T-helper 17 cell (primary cell): ENCODE measurements at places on chromosomes 4 and X. TPM values are rescaled to one million over a fixed set of nuclear protein-coding genes. Genes with fewer than 3 reads are reported as not detected.

DNA sequence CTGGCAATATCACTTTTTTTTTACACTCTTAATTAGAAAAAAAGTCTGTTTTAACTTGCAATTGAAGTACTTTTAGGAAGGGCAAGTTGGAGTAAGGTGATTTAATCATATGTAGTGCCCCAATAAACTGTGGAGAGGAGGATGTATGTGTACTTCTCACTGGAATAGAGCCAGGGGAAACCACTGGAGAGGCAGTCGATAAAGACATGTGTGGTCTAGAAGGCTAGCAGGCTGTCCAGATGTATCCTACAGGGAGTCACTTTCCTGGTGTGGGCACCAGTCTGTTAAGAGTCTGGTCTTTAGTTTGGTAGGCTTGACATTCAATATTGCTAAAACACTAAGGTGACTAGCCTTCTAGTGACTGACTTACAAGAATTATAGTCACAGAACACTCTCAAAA is 9.6 kb upstream of the SGMS2 start:
- no peak for DNase-seq
- H3K36me3 ChIP-seq: peaks cover 3% of the 10 kb centered on the region
- peaks cover 24% of the 10 kb centered on the region for H3K27me3 ChIP-seq
- no peak overlapping the region for H3K4me3 ChIP-seq
- peaks cover 3% of the 10 kb centered on the region for H3K4me1 ChIP-seq
- no peak overlapping the region for H3K27ac ChIP-seq

DNA sequence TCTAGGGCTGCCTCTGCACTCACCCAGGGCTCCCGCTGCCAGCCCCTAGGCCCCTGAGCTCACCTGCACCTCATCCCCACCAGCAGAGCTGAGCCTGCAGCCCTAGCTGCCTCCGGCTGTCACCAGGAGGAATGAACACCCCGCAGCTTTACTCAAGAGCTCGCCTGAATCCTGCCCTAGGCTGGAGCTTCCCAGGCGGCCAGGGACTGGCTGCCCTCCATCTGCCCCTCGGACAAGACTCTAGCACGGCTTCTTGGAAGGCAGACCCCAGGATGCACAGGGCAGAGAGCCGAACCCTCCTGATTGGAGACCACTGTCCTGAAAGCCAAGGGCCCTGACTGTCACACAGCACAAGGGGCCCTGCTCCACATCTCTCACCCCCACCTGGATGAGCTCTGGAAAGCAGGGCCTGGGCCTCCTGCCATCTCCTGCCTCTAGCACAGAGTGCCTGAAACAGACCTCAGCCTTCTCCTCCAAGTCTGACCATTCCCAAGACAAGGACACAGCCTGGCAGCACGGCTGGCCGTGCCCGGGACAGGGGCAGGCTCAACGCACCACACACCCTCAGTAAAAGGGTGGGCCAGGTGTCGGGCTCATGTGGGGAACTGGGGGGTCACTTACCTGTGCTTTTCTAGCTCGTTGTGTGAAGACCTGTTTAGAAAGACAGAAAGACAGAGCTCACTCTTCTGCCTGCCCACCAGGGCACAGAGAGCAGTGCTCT is 4.4 kb downstream of the MXD4 start:
- no peaks in the 10 kb centered on the region for H3K36me3 ChIP-seq
- no peak overlapping the region for H3K4me3 ChIP-seq
- no peaks in the 10 kb centered on the region for H3K27me3 ChIP-seq
- peak; percentile 2 for DNase-seq

GRCh38 chr4:56129431-56129861 is 180.7 kb downstream of the CEP135 start:
- no peak overlapping the region for H3K4me3 ChIP-seq
- no peak for DNase-seq
- no peaks in the 10 kb centered on the region for H3K36me3 ChIP-seq
- H3K27ac ChIP-seq: no peak overlapping the region
- peaks cover 25% of the 10 kb centered on the region for H3K27me3 ChIP-seq
- no peaks in the 10 kb centered on the region for H3K4me1 ChIP-seq

- H3K4me3 ChIP-seq: no peak overlapping the region
- DNase-seq: no peak
- peaks cover 8% of the 10 kb centered on the region for H3K4me1 ChIP-seq
- H3K27me3 ChIP-seq: peaks cover 20% of the 10 kb centered on the region
Observed at GRCh38 chr4:155392481-155393184, 15.9 kb upstream of the MAP9 start.

- H3K27ac ChIP-seq: no peak overlapping the region
- H3K36me3 ChIP-seq: no peaks in the 10 kb centered on the region
- DNase-seq: no peak
- no peaks in the 10 kb centered on the region for H3K4me1 ChIP-seq
Observed at GRCh38 chr4:165970703-165971420, 97.8 kb downstream of the TLL1 start.

The SRPK3 gene
- not detected for total RNA-seq

The ZMYM3 gene
- total RNA-seq: 18.1 TPM

GRCh38 chrX:13607331-13607995 is 38.1 kb downstream of the EGFL6 start:
- no peaks in the 10 kb centered on the region for H3K27me3 ChIP-seq
- no peak overlapping the region for H3K27ac ChIP-seq
- no peak for DNase-seq

- H3K36me3 ChIP-seq: no peaks in the 10 kb centered on the region
- H3K27me3 ChIP-seq: peaks cover 50% of the 10 kb centered on the region
- no peaks in the 10 kb centered on the region for H3K4me1 ChIP-seq
- H3K4me3 ChIP-seq: no peak overlapping the region
Observed at GRCh38 chr4:140004922-140005627, 148.9 kb downstream of the MAML3 start.

DNA sequence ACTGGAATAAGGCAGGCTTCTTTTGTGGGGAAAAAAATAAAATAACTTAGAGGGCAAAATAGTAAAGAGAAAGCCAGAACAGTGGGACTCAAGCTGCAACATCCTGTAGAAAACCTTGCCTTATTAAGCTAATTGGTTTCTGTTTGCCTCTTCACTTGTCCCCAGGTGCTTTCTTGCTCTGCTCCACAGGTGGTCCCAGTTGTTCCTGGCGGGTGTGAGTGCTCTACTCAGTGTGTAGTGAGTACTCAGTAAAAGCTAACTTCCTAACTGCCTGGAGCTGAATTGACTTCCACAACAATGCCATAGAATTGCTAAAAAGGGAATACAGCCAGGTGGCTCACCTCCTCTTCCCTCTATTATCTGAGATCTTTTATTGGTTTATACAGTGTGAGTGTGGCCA is 930.2 kb downstream of the C4orf33 start:
- no peaks in the 10 kb centered on the region for H3K36me3 ChIP-seq
- no peaks in the 10 kb centered on the region for H3K27me3 ChIP-seq
- no peaks in the 10 kb centered on the region for H3K4me1 ChIP-seq
- H3K27ac ChIP-seq: no peak overlapping the region

GRCh38 chr4:1049591-1049905 is 38.1 kb downstream of the FGFRL1 start:
- H3K27ac ChIP-seq: no peak overlapping the region
- H3K4me3 ChIP-seq: no peak overlapping the region
- no peak for DNase-seq
- no peaks in the 10 kb centered on the region for H3K36me3 ChIP-seq
- peaks cover 7% of the 10 kb centered on the region for H3K4me1 ChIP-seq

DNA sequence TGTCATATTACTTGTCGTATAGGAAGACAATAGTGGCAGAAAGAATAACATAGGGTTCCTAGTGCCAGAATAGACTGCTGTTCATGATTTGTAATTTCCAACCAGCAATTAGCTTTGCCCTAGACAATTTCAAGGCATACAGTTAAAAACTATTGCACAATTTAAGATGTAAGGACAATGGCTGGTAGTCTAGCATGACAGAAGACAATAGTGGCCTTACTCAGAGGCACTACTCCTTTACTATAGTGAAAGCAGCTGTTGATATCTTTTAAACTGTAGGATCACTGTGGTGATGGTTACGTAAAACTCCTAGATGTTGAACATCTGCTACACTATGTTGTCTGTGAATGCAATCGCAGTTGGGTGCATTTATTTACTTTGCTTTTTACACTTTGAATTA is 234.5 kb downstream of the RBMX2 start:
- no peak overlapping the region for H3K4me3 ChIP-seq
- peaks cover 5% of the 10 kb centered on the region for H3K4me1 ChIP-seq
- H3K36me3 ChIP-seq: peaks cover 2% of the 10 kb centered on the region
- H3K27ac ChIP-seq: no peak overlapping the region

DNA sequence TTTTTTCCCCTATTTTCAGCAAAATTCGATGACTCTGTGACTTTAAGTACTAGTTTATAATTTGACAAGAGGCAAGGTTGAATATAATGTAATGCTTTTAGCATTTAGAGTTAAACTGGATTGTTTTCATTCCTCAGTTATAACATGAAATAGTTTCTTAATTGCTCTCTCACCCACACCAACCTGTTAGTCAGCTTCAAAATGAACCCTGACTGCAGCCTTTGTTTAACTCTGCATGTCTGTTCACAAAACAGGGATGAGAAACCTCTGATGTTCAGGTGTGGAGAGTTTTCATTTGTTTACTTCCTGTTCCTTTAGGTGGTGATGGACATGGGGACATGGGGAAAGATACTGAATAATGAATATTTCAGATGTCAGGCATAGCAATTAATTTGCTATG is 49.9 kb upstream of the MND1 start:
- no peaks in the 10 kb centered on the region for H3K27me3 ChIP-seq
- H3K27ac ChIP-seq: no peak overlapping the region
- DNase-seq: no peak
- peaks cover 3% of the 10 kb centered on the region for H3K4me1 ChIP-seq
- H3K36me3 ChIP-seq: peaks cover 3% of the 10 kb centered on the region

The SLC9A7 gene
- 2.8 TPM for total RNA-seq

The CLDN22 gene
- not detected for total RNA-seq

The RGN gene
- total RNA-seq: not detected

DNA sequence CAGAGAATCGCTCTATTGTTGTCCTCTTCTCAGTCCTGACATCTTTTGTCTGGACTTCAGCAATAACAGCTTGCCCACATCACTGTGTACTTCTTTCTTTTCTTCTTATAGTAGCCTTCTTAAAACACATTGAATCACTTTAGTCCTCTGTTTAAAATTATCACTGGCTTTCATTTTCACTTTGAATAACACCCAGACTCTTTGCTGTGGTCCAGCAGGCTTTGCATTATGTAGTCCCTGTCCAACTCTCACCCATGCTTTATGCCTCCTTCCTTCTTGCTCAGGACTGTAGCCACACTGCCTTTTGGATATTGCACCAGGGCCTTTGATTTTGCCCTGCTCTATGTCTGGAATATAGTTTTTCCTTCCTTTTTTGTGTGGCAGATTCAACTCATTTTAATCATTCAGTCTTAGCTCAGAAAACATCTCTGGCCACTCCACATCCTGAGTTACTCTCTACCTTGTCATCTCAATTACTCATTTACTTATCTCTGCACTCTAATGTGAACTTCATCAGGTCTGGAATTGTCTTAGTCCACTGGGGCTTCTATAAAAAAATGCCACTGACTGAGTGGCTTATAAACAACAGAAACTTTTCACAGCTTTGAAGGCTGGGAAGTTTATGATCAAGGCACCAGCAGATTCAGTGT is 168.2 kb downstream of the C4orf33 start:
- no peaks in the 10 kb centered on the region for H3K36me3 ChIP-seq
- peak overlapping the region; percentile 44 for H3K27ac ChIP-seq
- H3K4me1 ChIP-seq: peaks cover 9% of the 10 kb centered on the region
- peak overlapping the region; percentile 71 for H3K4me3 ChIP-seq
- no peak for DNase-seq

GRCh38 chrX:75544786-75545185 is 21.9 kb upstream of the ZDHHC15 start:
- H3K27ac ChIP-seq: no peak overlapping the region
- no peak overlapping the region for H3K4me3 ChIP-seq
- no peaks in the 10 kb centered on the region for H3K27me3 ChIP-seq
- H3K4me1 ChIP-seq: no peaks in the 10 kb centered on the region

DNA sequence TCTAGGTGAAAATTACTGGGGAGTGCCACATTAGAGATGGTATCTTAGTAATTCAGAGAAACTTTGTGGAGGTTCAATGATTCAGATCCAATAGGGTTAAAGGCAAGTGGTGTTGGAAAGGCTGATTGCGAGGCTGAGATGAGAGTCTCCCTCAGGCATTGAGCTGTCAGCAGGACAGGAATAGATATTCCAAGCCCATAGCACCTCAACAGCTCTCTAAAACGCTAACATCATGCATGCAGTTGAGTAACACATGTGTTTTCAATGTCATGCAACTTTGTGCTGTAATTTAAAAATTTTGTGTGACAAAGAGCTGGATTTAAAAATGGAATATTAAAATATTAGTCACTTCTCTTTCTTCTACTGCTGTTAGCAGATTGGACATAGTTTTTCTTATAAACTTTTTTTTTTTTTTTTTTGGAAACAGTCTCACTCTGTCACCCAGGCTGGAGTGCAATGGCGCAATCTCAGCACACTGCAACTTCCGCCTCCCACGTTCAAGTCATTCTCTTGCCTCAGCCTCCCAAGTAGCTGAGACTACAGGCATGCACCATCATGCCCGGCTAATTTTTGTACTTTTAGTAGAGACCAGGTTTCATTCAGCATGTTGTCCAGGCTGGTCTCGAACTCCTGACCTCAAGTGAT is 173.5 kb upstream of the C1QTNF7 start:
- H3K27me3 ChIP-seq: peaks cover 5% of the 10 kb centered on the region
- no peak for DNase-seq
- no peaks in the 10 kb centered on the region for H3K4me1 ChIP-seq
- peaks cover 2% of the 10 kb centered on the region for H3K36me3 ChIP-seq
- H3K4me3 ChIP-seq: no peak overlapping the region
